ENCODE measurements at places on chromosomes 6 and 20.

GRCh38 chr6:37272834-37273566 lies 15.1 kb upstream of the TMEM217 start:
- no peak for DNase-seq

- no peak for DNase-seq
Measured at GRCh38 chr6:157020398-157020797, 243.2 kb downstream of the ARID1B start.

DNA sequence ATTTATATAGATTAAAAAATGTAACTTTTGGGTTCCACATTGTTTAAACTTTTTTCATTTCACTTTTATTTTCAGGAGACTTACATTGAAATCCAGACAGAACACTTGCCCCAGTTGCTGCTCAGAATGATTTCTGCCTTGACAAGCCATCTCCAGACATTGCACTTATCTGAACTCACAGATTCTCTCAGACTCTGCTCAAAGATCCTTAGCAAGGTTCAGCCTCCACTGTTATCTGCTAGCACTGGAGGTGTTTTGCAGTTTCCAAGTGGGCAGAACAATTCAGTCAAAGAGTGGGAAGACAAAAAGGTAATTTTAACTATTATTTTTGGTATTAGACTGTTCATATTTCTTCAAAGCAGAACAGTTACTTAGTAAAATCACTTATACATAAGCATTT lies 58.0 kb downstream of the DOP1A start:
- no peak for DNase-seq

- DNase-seq, result no peak
Measured at GRCh38 chr6:30789606-30790005, 45.3 kb upstream of the IER3 start.

GRCh38 chr20:20706285-20706684 lies 6.2 kb downstream of the RALGAPA2 start:
- no peak for DNase-seq

- no peak for DNase-seq
Measured at GRCh38 chr20:19511931-19512330, 246.1 kb upstream of the RIN2 start.

DNA sequence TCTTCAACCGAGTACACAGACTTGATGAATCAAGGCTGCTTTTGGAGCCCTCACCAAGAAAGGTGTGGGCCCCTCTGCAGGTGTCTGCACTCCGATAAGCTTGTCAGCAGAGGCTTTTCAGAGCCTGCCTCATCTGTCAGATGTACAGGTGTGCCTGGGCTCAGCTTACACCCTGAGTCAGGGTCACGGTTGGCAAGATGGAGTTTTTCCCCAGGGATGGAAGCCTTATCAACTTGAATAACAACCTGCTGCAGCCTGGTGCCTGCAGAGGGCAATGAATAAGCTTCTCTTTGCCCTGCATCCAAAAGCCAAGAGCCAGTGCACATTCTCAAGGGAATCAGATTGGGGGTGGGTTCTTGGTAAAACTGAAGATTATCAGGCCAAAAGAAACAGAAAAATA lies 427.1 kb downstream of the CD83 start:
- no peak for DNase-seq

- no peak for DNase-seq
Measured at GRCh38 chr20:60116128-60116909, 158.1 kb downstream of the CDH26 start.

DNA sequence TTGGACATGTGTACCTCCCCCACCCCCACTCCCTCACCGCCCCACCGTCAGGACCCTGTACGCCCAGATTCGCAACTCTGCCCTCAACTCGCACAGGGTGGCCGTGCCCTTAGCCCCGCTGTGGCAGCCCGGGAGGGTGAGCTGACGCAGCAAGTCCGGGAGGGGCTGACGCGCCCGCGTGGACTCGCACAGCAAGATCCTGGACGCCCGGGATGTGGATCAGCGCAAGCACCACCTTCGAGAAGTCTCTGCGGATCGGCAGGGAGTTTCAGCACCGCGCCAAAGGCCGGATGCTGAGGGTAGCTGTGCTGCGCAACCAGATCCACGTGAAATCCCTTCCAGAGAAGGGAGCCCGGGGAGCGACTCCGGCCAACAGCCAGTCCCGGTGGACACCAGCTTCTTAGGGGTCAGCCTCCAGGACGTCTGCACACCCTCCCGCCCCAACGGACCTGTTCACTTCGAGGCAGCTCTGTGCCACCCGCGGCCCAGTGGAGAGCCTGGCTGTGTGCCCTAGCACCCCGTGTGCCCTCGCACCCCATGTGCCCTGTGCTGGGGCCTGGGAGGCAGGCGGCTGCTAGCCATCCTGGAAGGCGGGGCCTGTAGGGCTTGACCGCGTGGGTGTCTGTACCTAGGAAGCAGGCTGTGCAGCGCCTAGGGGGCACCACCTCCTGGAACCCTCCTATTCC lies 6.7 kb upstream of the GJA10 start:
- no peak for DNase-seq

GRCh38 chr6:39899554-39900295 lies 34.5 kb downstream of the MOCS1 start:
- no peak for DNase-seq

DNA sequence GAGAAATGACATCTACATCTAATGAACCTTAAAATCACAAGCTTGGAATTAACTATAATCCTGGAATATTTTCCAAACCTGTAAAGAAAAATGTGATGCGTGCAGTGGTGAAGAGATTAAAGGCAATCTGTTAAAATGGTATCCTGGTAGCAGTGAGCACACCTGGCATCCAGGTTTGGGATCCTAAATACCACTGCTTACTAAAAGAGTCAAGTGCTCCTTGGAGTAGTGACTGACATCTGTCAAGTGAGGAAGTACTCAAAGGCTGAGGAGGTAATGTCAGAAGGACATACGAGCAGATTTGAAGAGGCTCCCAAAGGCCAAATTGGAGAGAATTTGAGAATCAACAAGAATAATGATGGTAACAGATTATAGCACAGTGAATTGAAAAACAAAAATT lies 32.8 kb downstream of the PCMT1 start:
- DNase-seq, result no peak

GRCh38 chr6:8837343-8837742 lies 402.0 kb upstream of the SLC35B3 start:
- no peak for DNase-seq
